ENCODE measurements at places on chromosomes 4 and X.

DNA sequence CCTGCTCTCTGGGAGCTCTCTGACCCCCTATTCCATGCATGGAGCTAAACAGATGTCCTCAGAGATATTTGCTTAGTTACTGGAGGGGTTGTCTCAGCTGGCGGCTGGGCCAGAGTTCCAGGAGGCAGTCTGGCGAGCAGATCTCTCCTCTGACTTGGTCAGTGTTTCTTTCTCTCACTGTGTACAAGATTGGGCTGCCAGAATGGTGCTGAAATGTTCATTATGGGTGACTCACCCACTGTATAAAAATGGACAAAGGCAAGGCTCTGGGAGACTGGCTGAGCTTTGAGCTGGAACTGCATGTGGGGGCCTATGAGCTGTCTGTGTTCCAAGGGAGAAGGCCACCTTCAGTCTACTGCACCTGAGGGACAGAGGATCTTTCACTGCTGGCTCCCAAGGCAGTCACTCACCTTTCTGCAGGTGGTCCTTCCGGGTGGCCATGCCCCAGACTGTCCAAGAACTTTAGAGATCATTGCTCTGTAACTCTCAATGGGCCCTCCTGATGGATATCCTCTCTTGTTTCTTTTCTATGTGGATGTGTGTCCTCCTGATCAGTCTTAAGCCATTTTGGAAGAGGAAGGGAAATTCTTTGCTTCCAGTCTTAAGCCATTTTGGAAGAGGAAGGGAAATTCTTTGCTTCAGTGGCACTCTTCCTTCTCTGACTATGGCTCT lies 88.2 kb downstream of the CFAP299 start:
- DNase-seq = no peak

DNA sequence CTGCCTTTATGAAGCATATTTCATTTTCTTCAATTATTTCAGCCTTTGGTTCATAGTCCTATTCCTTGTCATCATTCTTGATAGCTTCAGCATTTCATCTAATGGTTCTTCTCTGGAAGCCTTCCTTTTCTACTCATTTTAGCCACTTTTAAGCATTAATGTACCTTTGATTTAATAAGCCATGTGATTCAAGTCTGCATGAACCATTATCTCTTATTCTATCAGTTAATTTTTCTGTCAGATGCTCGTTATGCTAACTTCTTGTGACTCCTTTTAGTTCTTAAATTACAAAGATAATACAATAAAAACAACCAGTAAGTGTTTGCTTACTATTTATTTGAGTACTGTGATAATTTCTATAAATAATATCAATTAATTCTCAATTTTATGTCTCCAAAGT lies 210.1 kb upstream of the MAB21L2 start:
- DNase-seq = no peak

DNA sequence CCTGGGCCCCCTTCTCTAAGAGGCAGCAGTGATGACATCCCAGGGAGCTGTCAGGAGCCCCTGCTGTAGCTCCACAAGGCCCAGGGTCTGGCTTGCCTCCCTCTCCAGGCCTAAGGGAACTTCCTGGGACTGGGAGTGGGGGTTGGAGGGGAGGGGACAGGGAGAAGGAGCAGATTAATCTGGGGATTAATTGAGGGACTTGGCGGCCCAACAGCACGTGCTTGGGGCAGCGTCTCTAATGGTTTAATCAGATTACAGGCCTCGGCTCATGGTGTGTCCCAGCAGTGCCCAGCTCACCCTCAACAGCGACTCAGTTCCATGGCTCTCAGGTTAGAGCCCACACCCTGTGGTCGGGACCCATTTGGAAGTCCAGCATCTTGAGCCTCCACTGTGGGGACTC lies 47.9 kb downstream of the EFNB1 start:
- peak; percentile 23 for DNase-seq

GRCh38 chr4:25423548-25423947 lies 46.5 kb downstream of the ANAPC4 start:
- no peak for DNase-seq
